ENCODE measurements at places on chromosomes 2 and 18.

DNA sequence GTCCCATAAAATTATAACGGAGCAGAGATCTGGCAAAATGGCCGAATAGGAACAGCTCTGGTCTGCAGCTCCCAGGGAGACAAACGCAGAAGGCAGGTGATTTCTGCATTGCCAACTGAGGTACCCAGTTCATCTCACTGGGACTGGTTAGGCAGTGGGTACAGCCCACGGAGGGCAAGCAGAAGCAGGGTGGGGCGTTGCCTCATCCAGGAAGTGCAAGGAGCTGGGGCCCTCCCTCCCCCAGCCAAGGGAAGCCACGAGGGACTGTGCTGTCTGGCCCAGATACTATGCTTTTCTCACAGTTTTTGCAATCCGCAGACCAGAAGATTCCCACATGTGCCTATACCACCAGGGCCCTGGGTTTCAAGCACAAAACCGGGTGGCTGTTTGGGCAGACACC is 22.8 kb downstream of the ICA1L start:
- DNase-seq, result no peak

DNA sequence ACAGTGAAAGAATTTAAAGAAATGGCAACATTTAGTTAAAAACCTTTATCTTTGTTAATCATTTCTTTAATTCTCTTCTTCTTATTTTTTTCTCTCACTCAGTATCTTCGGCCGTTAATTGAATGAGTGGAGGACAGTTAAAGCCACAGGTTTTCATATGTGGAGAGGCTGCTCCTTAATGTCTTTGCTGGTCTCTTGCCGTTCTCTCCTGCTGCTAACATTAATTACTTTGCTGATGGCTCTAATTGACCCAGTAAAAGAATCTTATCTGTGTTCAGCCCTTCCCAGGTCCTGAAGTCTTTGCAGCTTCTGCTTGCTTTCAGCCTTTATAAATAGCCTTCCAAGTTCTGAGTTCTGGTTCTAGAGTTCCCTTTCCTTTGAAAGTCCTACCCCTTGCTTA is 77.1 kb downstream of the ADAM23 start:
- no peak for DNase-seq

DNA sequence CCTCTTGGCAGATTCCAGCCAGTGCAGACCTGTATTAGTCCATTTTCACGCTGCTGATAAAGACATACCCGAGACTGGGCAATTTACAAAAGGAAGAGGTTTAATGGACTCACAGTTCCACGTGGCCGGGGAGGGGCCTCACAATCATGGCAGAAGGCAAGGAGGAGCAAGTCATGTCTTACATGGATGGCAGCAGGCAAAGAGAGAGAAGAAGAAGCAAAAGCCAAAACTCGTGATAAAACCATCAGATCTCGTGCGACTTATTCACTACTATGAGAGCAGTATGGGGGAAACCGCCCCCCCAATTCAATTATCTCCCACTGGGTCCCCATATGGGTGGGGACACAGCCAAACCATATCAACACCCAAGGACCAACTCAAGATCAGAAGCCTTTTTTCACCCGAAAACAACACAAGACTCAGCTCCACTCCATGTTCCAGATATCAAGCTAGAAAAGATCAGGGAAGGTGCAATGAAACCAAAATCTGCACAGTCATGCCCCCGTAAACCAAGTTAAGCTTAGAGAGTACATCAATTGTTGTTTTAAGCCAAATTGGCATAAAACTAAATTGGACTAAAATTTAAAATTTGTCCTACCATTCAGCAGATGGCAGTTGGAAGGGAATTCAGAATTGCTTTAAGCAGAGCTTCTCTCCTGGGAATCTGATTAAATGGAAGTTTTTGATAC is 55.6 kb upstream of the FAM124B start:
- no peak for DNase-seq

GRCh38 chr2:69989009-69989408 is 27.6 kb upstream of the ASPRV1 start:
- DNase-seq, result peak; percentile 56

DNA sequence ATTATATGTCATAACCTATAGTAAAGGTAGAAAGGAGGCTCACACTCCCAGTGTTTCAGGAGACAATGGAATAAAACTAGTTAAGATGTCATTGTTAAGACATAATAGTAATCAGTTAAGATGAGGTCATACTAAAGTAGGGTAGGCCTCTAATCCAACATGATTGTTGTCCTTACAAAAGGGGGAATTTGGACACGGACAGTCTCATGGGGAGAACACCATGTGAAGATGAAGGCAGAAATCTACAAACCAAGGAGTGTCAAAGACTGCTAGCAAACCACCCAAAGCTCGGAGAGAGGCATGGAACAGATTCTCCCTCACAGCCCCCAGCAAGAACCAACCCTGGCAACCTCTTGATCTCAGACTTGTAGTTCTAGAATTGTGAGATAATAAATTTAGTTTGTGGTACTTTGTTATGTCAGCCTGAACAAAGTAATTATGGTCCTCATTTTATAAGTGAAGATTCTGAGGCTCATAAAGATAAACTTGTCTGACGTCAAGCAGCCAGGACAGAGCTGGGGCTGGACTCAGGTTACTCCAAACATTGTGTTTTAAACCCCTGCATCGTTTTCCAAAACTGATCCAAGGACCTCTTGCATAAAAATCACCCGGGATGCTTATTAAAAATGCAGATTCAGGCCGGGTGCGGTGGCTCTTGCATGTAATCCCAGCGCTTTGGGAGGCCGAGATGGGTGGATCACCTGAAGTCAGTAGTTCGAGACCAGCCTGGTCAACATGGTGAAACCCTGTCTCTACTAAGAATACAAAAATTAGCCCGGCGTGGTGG is 47.8 kb downstream of the CCDC195 start:
- no peak for DNase-seq

GRCh38 chr2:217060516-217060915 is 200.7 kb upstream of the TNP1 start:
- DNase-seq, result no peak

GRCh38 chr2:96225016-96225533 is 16.4 kb upstream of the STARD7 start:
- DNase-seq, result no peak

- no peak for DNase-seq
Observed at GRCh38 chr2:48264627-48265026, 265.3 kb upstream of the STON1 start.

GRCh38 chr18:5106730-5107129 is 90.3 kb downstream of the AKAIN1 start:
- no peak for DNase-seq

- DNase-seq, result no peak
Observed at GRCh38 chr2:112021781-112022231, 33.3 kb upstream of the TMEM87B start.

GRCh38 chr2:29317801-29318485 is 202.7 kb downstream of the CLIP4 start:
- DNase-seq, result no peak

GRCh38 chr2:160408173-160408958 is 85.2 kb downstream of the RBMS1 start:
- DNase-seq, result peak; percentile 31

GRCh38 chr2:11147263-11147662 is 8.0 kb upstream of the SLC66A3 start:
- DNase-seq, result no peak

DNA sequence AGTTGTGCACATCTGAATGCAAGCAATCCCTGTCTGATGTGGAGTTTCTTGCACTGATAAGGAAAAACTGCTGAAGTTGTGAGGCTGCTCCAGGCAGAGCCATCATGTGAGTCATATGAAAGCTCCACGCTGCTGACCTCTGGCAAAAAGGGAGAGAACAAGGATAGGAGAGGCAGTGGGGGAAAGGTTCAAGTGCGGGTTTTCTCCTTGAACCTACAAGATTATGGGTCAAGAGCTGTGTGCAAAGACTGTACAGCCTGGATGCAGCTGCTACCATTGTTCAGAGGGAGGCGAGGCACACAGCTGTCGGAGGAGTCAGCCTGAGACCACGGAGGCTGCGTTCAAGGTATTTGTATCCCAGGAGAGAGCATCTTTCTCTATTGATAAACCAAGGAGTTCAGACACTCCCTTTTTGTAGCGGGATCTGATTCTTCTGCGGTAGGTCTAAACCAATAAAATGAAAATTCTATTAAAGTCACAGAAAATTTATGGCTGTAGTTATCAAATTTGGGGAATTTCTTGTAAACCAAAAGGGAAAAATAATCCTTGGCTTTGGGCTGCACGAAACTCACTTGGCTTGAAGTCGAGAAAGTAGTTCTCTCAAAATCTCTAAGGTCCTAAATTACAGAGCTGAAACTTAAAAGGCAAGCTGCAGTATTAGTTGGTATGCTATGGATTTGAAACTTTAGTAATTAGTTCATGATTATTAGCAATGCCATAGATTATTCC is at the start of gene CDK15:
CDK15 (plus strand) TSS at position 96 of the 729 bp plus-strand sequence; CDS start at position 224, 128 bp downstream.
- peak; percentile 19 for DNase-seq

DNA sequence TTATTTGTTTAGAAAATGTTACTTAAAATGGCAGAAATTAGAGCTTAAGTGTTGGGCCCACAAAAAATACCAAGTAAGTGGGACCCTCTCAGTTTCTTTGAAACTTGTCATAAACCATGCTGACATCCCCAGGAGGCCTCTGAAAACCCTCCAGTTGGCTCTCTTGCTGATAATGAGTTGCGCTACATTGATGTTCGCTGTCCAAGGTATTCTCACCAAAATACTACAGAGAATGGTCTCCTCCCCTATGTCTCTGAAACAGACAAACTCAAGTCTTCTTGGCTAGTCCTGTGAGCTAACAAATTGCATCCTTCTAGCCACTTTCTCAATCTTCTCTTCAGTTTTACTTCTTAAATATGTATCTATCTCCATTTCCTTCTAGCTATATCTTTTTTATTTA is 669.4 kb downstream of the IRS1 start:
- DNase-seq, result no peak

GRCh38 chr2:209230560-209230959 is 193.3 kb upstream of the MAP2 start:
- no peak for DNase-seq

DNA sequence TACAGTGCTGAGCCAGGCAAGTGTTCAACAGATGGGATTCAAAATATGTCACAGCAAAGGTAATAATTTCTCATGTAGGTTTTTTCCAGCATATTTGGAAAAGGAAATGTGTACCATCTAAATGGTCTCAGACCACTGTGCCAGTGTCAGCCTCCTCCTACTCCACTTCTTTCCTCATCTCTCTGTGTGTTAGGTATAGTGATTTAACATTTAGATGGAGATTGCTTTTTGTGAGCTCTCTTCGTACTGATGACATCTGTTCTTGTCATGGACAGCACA is 80.9 kb upstream of the TSPYL6 start:
- no peak for DNase-seq

DNA sequence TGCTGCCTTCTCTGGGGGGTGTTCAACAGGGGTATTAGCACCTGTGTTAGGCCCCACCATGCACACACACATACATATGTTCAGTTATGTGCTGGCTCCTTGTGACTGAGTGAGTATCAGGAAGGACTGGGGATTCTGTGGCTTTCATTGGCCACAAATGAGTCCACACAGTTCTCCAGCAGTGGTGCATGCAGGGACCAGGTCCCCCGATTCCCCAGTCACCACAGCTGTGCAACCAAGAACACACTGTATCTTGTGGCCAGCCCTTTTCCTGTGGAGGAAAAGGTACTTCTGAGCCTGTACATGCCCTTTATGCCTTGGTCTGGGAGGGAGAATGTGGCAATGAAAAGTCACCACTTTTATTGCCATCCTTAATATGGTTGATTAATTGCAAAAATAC is 74.9 kb upstream of the KLF7 start:
- no peak for DNase-seq

DNA sequence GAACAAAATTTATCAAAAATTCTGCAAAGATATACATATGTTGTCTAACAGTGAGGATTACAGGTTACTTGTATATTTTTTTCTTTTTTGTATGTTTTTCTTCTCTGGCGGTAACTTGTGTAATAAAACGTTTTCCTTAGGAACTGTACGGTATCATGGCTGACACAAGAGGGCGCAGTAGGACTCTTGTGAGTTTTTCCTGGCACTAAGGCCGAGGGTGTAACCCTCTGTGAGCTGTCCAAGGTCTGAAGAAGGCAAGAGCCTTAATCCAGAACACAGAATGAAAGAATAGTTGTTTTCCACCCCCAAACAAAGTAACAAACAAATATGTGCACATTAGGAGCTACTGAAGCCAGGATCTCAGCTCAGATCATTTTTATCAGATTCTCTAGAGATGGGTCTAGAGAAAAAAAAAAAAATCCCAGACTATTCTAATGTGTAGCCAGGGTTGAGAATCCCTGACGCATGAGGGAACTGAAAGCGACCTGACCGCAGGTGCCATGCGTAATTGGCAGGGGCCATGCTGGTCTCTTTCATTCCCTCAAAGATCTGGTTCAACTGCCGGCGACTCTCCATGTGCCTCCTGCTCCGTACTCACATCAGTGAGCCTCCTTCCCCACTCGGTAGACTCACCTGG is 27.0 kb downstream of the TMEM200C start:
- DNase-seq, result peak; percentile 66

DNA sequence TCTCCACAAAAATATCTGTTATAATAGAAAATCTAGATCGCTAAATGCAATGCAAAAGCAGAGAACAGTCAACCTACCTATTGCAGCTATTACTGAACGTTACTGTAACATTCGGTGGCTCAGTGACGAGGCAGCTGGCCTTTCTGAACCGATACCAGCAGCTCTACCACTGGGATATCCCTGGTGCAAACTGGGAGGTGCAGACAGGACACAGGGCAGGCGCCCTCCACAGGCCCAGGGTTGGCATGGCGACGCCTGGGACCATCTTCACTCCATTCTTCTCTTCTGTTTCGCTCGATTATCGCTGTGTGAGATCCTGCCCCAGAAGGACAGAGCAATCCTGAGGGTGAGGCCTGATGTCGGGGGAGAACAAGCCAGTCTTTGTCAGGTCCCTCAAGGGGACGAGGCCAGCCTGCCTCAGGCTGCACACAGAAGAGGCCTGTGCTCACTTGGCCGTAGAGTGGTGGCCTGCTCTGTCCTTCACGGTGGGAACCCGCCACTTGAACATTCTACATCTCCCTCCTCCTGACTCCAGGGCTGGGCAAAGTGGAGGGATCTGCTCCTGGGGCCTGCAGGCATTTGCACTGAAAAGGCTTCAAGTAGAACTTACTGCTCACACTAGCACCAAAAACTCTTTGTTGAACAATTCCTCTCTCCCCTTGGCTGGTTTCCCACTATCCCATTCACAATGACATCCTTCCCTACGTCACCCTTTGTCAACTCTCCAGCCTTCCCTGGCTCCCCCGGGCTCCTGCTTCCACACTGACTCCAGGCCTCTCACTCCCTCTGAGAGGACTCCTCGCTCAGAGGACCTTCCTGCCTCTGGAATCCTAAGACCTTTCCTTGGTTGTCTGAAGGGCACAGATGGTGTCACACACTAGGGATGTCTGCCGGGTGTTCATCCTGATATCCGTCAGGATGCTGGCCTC is 49.7 kb downstream of the CYRIA start:
- no peak for DNase-seq

DNA sequence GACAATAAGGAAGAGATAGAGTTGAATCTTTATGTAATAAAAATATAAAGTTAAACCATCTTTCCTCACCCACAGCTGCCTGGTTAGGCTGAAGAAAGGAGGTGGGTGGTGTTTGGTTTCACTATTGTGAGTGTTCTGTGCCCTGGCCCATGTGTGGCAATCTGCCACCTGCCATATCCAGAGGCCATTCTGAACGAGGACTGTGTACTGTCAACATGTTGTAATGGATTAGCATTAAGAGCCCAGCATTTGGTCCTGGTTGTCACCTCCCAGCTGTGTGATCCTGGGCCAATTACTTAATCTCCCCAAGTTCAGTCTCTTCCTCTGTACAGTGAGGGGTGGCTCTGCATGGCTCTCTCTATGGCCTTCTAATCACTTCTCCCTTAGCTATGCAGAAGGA is 118.2 kb upstream of the SEC11C start:
- DNase-seq, result no peak

- DNase-seq, result no peak
Observed at GRCh38 chr2:11805920-11806319, 59.5 kb downstream of the LPIN1 start.

All from colonic mucosa (tissue), 4 donors.